ENCODE measurements at places on chromosomes 3 and 15.

- no peak for DNase-seq
Observed at GRCh38 chr3:45186871-45187270, 39.2 kb downstream of the TMEM158 start.

- DNase-seq, result no peak
Observed at GRCh38 chr15:39135989-39136388, 444.9 kb upstream of the THBS1 start.

DNA sequence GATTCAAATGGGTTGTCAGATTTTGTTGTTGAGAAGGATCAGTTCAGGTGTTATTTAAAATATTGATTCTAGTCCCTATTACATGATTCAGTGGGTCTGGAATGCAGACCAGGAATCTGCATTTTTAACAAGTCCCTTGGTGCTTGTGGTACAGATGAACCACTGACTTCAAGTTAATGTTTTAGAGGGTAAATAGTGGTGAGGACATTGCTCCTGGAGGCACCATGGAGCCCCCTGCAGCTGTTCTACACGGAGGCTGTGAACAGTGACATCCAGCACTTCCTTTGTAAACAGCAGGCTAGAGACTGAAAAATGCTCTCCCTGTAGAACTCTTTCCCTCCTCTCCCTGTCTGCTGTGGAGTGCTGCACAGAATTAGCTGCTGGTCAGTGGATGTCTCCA is 4.8 kb upstream of the FSIP1 start:
- no peak for DNase-seq

DNA sequence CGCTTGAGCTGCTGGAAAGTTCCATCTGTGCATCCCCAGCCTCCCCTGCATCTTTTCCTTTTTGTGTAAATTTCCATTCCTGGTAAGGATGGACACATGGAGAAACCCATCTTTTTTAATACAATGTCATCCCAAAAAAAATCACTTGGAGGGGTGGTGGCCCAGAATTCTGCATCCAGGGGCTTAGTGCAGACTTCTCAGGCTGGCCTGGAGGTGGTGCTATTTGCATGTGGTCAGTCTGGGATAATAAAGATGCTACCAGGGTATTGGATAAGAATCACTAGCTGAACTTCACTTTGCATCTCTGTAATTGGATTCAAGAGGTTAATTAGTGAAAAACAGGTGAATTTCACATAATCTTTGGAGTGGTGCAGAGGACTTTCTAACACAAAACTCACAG is 1.8 kb upstream of the ZSCAN2 start:
- DNase-seq, result peak; percentile 67

DNA sequence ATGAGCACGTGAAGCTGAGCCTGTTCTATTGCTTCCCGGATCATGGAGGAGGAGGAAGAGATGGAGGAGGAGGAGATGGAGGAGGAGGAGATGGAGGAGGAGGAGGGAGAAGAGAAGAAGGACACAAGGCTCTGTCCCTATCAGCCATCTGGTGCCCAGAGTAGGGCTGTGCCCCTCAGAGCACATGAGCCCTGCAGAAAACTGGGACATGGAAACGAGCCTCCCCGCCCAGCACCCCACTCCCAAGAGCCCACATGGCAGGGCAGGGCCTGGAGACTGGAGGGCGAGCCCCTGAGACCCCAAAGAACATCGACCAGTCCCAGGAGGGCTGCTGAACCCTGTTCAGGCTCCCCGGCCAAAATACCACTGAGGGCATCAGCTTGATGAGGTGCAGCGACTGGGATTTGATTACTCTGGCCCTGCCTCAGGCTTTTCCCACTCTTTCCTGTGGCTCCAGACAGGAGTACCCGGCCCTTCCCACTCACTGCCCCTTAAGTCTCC is 285.6 kb downstream of the UACA start:
- DNase-seq, result no peak

DNA sequence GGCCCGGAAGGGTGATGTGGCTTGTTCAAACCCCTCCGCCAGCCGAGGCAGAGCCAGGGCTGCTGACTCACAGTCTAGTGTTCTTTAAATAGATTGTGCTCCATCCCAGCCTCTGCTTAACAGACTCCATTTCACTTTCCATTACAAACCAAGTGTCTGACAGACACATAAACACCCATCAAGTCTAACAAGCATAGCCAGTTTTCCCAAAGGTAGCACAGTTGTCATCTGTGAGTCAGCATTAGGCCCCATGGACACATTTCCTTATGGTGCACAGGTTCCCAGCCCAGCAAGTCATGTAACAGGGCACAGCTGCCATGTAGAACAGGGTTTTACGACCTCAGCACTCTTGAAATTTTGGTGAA is 109.9 kb upstream of the RAP2B start:
- no peak for DNase-seq

Measured in activated effector memory CD4-positive, alpha-beta T cell treated with anti-CD3 and anti-CD28 coated beads, Interleukin-2, amount 50 U/mL, for 16 hours (primary cell).